ENCODE measurements at places on chromosomes 4 and X. TPM values are rescaled to one million over a fixed set of nuclear protein-coding genes. Genes with fewer than 3 reads are reported as not detected.

GRCh38 chrX:139508099-139508498, 22.4 kb upstream of the F9 start:
- DNase-seq, result no peak

DNA sequence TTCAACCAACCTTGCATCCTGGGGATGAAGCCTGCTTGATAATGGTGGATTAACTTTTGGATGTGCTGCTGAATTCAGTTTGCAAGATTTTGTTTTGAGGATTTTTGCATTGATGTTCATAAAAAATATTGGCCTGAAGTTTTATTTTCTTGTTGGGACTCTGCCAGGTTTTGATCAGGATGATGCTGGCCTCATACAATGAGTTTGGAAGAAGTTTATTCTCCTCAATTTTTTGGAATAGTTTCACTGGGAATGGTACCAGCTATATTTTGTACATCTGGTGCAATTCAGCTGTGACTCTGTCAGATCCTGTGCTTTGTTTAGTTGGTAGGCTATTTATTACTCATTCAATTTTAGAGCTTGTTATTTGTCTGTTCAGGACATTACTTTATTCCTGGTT, 340.3 kb upstream of the TRAM1L1 start:
- no peak for DNase-seq

S100P gene
- total RNA-seq, result not detected

DNA sequence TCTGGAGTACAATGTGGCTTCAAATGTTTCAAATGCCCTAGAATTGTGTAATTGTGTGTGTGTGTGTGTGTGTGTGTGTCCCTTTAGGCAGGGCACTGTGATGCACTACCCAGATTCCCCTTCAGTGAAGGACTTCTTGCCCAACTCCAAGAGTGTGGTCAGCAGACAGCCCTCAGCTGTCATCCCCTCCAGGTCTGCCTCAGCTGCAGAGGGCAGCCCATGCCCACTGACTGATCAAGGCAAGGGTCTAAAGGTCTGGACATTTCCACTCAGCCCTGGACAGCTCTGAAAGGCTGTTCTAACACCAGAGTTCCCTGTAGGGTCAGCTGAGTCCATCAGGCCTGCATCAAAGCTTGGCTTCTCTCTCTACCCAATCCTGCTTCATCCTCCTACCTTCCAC, 83.9 kb upstream of the USP9X start:
- no peak for DNase-seq

TBC1D14 gene
- 30.0 TPM for total RNA-seq

DNA sequence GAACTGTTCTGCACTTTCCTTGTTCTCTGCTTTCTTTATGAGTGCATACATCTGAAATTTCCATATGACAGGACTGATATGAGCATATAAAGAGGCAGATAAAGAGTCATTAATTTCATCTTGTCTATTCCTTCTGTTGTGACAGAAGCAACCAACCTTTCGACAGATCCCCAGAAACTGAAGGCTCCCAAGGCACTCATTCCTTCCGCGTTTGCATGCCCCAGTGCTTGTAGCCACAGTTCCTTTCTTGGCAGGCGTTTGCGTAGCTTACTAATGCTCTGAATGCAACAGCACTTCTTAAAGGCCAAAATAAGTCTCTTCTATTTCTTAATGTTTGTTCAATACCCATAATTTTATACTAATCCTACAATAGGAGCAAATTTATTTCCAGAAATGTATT, 94.0 kb upstream of the TBL1X start:
- no peak for DNase-seq

MAOA gene
- total RNA-seq, result 161 TPM

- peak; percentile 78 for DNase-seq
Measured at GRCh38 chr4:103091601-103092223, 7.9 kb downstream of the BDH2 start.

SOD3 gene
- not detected for total RNA-seq

FABP2 gene
- not detected for total RNA-seq

DNA sequence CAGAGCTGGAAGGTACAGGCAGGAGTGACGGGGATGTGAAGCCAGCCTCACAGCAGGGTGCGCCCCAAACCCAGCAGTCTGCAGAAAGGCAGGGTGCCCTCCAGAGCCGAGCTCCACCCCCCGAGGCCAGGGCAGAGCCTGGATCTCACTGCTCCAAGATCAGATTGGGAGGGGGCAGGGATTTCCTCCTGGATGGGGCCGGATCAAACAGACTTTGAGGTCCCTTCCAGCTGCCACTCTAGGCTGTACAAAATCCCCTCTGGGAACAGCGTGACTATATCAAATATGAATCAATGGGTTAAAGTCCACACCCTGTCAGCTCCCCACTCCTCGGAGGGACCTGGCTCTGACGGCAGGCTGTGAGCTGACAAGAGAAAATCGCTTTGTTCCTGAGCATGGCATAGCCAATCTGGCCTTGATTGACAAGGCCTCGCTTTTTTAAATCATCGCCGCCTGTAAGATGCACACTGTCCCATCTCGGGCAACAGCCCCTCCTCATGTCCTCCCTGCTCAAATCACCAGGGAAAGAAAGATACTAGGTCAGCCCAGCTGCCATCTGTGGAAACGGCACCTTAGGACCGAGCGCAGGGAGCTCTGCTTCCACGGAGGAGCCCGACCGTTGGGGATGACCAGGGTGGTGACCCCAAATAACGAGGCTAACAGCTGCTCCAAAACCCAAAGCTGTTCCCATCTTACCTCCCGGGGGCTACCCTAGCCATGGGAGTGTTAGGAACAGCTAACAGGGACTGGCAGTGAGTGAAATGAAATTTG, 39.9 kb downstream of the PSAPL1 start:
- DNase-seq, result no peak

DNA sequence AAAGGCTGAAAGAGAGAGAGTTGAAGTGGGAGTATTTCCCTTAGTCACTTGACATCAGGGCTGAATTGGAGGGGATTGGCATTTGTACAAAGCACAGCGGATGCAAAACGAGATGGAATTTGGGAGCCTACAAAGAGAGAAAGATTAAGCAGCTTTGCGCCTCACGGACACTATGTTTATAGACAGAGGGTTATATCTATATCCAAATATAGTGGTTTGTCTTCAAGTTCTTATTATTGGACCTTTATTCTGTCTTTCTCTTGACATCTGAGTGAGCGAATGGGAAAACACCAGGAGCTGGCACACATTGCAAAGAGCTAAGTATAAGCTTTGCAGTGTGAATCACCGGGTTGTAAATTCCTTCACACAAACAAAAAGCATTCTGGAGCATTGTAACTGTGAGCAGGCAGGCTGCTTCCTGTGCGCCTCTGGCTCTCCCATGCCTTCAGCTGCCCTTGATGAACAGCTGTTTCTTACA, 500.2 kb downstream of the STIM2 start:
- DNase-seq, result no peak

SERTM2 gene
- total RNA-seq, result not detected

GRCh38 chrX:37759878-37760418, 19.9 kb upstream of the CYBB start:
- no peak for DNase-seq

CT83 gene
- not detected for total RNA-seq

STPG2 gene
- not detected for total RNA-seq

DNA sequence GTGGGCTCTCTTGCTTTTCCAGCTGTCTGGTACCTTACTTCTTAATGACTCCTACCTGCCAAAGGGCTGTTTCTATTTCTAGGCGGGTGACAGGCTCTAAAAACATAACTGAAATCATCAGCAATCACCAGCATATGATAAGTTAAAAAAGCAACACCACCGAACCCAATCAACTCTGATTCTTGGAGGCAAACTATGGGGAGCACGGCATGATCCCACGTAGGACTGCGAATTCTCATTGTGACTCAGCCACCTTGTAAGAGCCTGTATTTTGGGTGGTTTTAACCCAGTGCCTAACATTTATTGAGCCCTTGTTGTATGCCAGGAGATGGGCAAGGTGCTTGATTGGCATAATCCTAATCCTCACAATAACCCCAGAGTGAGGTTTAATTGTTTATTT, 156.8 kb downstream of the PACRGL start:
- DNase-seq, result no peak

TKTL2 gene
- total RNA-seq, result not detected

GRCh38 chr4:169840554-169840953, 82.8 kb upstream of the HPF1 start:
- no peak for DNase-seq

FAM149A gene
- not detected for total RNA-seq

DNA sequence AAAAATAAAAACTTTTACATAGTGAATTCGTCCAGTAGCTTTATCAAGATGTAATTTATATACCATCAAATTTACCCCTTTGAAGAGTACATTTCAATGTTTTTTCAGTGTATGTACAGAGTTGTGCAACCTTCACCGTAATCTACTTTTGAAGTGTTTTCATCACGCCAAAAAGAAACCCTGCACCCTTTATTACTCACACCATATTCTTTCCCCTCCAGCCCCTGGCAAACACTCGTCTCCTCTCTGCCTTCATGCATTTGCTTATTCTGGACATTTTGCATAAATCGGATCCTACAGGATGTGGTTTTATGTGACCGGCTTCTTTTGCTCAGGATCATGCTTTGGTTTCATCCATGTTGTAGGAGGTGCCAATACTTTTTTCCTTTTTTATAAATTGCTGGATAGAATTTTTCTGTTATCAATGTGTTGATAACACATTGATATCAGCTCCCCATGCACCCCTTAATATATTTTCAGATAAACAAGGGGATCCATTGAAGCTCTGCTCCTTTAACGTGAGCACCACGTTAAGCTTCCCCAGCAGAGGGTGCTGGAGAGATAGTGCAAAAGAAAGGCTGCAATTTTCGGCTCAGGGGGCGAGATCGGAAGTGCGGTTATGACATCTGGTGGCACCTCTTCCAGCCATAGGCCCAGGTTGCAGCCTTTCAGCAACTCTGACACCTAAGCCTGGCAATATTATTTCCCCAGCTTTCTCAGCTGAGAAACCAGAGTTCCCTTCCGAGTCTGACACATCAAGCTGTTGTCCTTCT, 100.1 kb upstream of the VCX3B start:
- DNase-seq, result no peak

MAP9 gene
- 0.19 TPM for total RNA-seq

- no peak for DNase-seq
Measured at GRCh38 chrX:45842207-45842925, 641.7 kb upstream of the DIPK2B start.

GRCh38 chr4:41750626-41751448, 2.3 kb upstream of the PHOX2B start:
- DNase-seq, result no peak

MAB21L2 gene
- 0.33 TPM for total RNA-seq

DNA sequence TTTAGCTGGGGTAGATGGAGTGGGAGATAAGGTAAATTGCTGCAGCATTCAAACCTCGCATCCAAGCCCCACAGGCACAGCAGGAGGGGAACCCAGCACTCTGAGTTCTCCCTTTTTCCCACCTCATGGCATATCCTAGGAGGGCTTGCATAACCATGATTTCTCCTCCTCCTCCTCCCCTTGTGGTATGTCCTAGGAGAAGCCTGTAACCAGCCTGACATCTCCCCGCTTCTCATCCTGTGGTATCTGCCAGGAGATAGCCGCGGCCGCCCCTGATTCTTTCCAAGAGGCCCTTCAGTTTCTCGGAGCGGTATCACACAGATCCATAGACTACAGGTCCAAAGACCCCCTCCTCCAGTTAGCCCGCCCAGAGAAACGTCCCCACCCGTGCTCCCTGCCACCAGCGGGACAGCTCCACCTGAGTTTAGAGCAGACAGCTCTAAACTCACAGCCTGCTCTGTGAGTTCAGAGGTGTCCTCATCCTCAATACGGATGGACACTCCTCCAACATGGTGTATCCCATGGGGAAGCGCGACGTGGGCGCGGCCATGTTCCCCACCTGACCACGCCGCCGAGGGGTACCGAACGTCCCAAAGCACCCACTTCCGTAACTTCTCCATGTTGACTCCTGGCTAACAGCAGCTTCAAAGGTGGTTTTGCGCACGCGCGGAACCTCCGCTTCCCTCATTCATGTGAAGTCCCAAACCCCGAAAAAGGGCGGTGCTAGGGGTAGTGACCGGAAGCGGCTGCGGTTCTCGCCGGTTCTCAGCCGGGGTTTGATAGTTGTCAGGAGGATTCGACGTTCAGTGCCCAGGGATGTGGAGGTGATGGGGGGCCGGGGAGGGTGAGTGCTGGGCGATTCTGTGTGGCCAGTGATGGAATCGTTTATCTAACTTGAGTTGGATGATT, at the start of gene ZNF81:
TSS of gene ZNF81 (plus strand) at position 739 of the 909 bp plus-strand sequence. CDS start 9,366 bp downstream, outside the sequence.
- peak; percentile 95 for DNase-seq

DNA sequence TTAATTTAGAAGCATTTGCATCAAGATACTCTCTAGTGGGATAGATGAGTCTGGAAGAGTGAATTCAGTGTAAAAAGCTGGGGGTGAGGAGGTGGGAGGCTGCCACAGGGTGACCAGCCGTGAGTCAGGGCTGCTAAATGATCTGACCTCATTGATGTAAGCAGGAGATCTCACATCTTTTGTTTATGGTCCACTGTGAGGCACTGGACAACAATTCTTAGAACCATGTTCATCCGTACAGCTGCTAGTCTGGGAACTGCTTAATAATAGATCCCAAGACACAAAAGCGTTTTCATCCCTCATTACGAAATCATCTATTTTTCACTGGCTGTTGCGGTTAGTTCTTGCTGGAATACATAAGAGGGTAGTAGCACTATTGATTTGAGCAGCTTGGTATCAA, 14.1 kb downstream of the KLF3 start:
- peak; percentile 79 for DNase-seq

ALAS2 gene
- not detected for total RNA-seq

DNA sequence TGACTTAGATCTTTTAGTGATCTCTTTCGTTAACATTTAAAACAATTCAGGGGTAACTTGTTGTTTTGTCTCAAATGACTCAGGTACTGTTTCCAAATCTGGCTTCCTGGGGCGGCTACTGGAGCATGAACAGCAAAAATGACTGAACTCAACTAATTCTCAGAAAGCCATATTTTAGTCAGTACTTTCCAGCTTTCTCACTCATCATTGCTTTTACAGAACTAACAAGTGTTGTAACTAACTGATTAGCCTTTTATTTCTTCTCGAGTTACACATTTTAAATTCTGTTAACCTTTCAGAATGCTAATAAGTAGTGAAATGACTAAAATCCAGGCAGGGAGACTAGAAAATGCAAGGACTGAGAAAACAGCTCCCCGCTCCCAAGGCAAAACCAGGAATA, 55.3 kb downstream of the JADE3 start:
- no peak for DNase-seq

GYG2 gene
- total RNA-seq, result 0.68 TPM

PCDH19 gene
- 0.68 TPM for total RNA-seq

MBNL3 gene
- 2.2 TPM for total RNA-seq

GRCh38 chr4:88166608-88167007, 8.2 kb upstream of the ABCG2 start:
- DNase-seq, result no peak

DNA sequence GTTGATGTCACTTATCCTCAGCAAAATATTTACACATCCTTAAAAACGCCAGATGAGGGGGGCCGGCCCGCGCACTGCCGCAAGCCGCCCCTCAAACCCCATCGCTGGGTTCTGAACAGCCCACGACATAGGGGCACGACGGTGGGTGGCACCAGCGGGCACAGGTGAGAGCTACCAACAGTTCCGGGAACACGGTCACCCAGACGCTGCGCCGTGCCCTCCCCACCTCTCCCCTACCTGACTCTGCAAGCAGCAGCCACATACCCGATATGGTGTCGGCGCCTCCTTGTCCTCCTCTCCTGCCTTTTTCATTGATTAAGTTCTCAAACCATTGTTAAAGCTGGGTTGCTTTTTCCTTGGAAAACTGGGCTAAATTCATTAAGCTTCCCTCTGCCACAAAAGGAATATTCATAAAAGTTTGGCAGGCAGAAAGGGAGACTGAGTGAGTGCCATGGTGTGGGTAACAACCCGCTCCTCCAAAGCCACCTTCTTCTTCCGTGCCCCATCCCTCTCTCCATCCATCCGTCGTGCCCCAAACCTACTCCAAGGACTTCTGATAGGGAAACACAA, 1.4 kb downstream of the RAI2 start:
- DNase-seq, result no peak

CXXC4 gene
- total RNA-seq, result not detected
